ENCODE measurements at places on chromosomes 3 and 15. TPM values are rescaled to one million over a fixed set of nuclear protein-coding genes. Genes with fewer than 3 reads are reported as not detected.

DNA sequence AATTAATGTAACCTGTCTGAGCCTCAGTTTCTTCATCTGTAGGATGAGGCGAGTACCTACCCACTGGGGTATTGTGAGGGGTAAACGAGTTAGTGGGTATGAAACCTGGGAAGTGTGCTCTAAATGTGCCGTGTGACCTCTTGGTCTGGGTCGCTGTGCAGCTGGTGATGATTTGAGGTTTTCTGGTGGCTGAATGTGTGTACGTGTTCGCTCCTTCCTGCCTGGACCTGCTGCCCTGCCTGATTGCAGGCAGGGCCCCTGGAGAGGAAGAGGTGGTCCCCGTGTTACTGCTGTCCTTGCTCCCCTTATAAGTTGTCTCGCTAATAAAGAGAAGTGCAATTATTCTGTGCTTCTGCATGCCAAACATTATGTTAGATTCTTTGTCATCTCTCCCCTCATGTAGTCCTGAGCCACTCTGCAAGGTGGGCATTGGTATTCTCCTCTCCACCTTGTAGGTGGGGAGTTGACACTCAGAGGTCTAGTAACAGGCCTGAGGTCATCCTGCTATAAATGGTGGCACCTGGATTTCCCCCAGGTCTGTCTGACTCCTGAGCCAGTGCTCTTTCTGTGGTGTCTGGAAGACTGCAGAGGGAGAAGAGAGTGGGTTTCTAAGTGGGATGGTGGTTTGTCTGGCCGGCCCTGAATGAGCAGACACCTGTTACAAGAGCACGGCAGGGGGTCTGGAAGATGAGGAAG, 15.7 kb downstream of the PDIA5 start:
- DNase-seq = no peak

- DNase-seq = no peak
These were observed 207.4 kb downstream of the OPA1 start for GRCh38 chr3:193800138-193801043.

DNA sequence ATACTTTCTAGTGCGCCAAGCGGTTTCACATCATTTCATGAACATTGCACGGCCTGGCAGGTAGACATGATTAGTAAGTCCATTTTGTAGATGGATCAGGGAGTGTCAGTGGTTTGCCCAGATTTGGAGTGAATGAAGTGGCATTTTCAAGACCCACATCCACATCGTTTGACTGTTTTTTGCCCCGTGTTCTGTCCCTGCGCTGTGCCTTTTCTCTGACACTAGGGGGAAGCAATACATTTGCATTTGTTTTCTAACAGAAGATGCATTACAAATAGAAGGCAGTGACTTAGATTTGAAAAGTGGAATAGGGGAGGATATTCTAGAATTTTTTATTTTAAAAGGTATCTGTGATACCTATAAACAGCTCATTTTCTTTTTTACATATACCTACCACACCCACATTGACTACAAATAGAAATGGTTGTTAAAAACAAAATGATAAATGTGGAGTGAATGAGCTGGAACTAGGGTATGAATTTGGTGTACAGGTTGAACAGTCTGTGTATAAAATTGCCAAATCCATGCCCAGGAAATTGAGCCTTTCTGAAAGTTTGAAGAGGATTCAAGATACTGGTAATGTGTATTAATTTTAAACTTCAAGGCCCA, 98.0 kb downstream of the USP13 start:
- DNase-seq = no peak

DNA sequence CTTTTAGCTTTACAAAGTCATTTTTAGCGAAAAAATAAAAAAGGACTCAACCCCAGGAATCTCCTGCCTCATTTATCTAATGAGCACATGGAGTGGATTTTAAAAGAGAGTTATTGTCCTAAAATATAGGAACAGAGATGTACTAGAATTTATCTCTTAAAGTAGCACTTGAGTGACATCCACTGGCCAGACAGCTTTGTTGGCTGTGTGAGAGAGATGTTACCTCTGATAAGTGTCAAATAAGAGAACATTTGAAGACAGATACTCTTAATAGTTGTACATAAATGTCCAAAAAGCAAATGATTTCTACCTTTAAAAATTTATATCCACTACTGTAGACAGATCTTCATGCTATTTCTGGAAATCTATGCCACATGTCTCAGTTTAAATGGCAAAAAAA, 12.3 kb upstream of the MFSD1 start:
- no peak for DNase-seq

DNA sequence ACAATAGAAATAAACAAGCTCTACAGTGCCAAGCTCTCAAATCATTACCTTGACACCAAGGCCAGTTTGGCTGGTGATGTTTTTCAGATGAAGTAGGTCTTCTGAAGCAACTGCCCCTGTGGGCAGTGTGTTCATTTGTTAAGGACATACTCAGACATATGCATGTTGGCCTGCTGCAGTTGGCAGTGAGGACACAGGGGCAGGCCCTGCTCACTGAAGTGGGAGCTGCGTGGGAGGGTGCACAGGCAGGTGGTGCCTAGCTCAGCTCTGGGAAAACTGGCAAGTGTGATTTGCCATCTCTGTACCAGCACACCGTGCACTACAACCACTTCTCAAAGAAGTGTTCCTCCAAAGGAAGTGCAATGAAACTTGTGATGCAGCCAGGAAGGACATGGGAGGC, 28.5 kb upstream of the SNRK start:
- no peak for DNase-seq

DNA sequence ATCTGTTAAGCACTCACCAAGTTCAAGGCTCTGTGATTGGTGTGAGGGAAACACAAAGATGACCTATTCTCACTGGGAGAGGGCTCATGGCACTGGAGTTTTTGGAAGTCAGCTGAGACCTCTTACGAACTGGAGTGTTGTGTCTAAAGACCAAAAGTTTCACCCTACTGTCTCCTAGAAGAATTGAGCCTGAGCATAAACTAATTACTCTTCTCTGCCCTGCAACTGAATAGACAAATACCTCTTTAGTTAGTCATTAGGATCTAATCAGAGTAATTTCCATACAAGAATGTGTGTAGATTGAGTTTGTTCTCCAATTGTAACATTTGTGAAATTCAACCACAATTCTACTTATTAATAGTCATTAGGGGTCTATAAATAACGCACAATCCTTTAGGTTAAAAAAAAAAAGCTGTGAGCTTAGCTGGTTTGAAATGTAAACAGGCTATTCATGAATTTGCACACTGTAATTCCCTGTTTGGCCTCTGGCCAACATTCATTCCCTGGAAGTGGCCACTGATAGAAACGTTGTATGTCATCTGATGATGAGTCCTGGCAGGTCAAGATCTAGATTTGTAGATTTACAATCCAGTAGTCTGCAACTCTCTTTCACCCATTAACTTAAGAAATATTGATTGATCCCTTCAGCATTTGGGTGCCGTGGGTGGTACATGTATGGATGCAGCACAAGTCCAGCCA, 76.8 kb upstream of the SOX14 start:
- DNase-seq = no peak

DNA sequence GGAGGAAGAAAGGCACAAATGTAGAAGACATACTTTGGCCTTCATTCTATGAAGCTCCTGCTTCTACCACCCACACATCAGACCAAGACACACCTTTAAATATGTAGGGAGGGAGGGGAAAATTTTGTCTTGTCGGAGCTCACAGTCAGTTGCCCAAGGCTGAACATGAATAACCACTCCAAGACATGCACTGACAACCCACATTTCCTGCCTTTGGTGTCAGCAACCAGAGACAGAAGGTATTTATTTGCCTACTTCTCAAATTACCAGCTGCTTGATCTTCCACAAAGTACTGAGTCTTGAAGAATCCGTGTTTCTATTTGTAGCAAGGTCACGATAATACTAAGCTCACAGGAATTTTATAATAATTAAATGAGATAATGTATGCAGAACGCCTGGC, 169.7 kb downstream of the KCNMB2 start:
- no peak for DNase-seq

DNA sequence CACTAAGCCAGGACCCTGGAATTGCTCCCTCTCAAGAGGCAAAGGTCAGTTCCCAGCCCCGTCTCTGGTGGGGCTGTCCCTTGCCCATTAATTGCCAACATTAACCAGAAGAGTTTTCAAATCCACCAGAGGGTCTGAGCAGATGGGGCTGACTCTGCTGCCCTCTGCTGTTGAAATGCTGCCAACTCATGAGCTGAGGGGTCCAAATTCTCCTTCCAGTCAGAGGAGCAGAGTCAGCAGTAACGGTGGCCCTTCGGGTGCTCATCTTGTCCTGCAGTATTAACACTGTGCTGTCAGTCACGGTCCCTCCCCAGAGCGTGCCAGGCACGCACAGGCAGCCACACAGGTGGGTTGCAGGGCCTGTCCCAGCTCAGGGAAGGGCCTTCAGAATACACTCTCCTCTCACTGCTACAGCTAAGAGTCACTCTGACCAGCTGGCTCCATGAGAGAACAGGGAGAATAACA, 10.7 kb upstream of the SPTBN5 start:
- DNase-seq = peak; percentile 61

GRCh38 chr3:5194801-5195509, 7.4 kb downstream of the EDEM1 start:
- no peak for DNase-seq

- no peak for DNase-seq
These were observed 92.4 kb upstream of the WNT5A start for GRCh38 chr3:55579496-55579895.

DNA sequence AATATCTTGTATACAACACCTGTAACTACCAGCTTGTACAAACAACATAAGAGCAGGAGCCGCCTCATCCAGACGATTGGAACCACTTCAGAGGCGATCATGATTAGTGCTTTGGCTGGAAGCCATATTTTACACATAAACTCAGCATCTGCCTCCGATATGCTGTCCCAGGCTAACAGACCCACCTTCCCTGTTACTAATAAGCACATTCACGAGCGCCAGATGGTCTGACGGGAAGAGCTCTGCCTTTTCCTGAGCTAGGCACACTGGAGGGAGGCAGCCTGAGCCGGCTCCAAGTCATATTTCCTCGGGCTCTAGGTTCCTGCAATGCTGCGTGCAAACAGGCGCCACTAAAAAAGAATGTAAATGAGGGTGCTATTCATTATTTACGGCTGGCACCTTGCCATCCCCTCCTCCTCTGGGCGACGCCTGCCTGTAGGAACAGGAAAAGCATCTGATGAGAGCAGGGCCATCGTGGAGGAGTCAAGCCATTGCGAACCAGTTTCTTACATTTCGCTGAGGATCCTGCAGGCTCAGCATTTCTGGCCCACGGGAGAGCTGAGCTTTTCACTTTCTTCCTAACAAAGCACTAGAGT, 98.2 kb downstream of the ANXA2 start:
- peak; percentile 17 for DNase-seq

DNA sequence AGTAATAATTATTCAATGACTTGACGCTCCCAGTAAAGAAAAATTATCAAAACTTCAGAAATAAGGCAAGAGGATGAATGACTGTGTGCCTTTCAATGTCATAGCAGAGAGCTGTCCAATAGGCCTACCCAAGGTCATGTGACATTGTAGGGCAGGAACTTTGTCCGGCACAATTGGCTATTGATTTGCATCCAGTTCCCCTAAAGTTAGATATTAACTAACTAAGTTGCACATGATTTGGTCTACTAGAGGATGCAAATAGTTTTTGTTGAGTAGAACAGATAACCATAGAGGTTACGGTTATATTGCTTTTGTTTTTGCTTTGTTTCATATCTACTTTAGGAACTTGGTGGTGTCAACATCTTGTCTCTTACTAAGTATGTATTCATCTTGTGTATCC, 127.9 kb upstream of the PFN2 start:
- no peak for DNase-seq

DNA sequence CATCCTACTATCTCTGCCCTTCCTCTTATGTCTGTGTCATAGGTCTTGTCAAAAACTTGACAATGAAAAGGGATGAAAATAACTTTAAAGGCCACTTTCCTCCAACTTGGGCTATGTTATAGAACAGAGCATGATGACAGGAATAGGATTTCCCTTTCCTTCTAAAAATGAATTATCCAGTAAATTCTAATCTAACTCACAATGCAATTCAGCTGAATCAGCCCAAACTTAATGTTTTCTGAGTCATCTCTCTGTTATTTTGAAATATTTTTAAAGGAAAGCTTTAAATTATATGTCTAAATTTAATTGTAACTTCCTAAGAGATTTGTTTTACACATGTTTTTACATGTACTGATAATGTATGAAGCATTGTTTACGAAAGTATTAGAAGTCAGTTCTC, 258.5 kb downstream of the BBX start:
- DNase-seq = no peak

GRCh38 chr3:142088522-142088921, 60.8 kb downstream of the TFDP2 start:
- no peak for DNase-seq

DNA sequence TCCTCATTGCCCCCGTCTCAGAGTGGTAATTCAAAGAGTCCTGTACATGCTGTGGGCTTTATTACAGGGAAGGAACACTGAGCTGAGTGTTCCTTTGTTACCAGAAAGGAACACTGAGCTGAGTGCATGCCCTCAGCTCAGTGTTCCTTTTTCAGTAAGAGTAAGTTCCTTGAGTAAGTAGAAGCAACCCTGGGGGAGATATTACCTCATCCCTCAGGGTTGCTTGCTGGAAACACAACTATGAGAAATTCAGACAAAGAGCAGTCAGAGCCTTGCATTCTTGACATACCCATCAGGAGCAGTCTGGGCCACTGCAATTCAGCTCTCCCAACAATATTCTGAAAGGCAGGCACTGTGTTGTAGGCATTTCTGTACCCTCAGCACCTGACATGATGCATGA, 17.0 kb downstream of the CHRM5 start:
- no peak for DNase-seq

- DNase-seq = no peak
These were observed 75.9 kb downstream of the TMEM108 start for GRCh38 chr3:133113927-133114597.

DNA sequence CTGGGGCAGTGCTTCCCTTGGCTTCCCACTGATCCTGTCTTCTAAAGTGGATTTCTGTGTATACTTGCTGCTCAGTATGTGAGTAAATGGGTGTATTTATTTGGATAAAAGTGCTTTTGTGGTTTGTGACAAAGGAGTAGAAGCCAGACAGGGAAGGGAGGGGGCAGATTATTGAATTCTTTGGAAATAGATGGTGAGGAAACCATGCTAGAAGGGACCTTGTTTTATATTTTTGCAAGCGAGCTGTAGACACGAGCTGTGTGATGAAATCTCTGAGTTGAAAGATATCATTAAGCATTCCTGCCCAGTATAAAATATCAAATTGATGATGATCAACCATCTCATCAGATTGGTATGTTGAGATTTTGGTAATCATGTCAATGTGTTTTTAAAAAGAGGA, 68.9 kb downstream of the DUT start:
- no peak for DNase-seq

GRCh38 chr3:172465281-172465680, 17.0 kb upstream of the GHSR start:
- DNase-seq = no peak

DNA sequence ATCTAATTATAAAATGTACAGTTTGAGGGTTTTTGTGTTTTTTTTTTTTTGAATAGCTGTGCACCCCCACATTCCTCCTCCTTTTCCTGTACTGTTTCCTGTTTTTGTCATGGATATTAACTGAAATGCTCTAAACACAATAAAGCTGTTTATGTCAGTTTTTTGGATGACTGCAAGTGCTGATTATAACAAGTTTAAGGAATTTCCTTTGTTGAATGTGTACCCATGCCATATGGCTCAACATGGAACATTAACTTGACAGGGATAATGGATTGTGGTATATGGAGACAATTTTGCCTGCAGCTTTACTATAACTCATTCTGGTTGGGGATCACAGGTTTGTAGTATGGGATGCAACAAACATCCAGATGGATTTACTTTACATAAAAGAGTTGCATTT, 216.4 kb downstream of the TCF12 start:
- no peak for DNase-seq

The CCDC71 gene
- 13.3 TPM for total RNA-seq

The GPR149 gene
- total RNA-seq = not detected

The RFT1 gene
- total RNA-seq = 12.9 TPM

The SLC22A14 gene
- 0.14 TPM for total RNA-seq

The PRKCI gene
- total RNA-seq = 16.6 TPM

The TMEM45A gene
- total RNA-seq = 13.2 TPM

The CYP19A1 gene
- 1.3 TPM for total RNA-seq

All from right cardiac atrium (tissue), 5 donors.